ENCODE measurements at places on chromosomes 11 and 22.

- no peak for DNase-seq
Measured at GRCh38 chr22:43152357-43153071, 1.2 kb downstream of the TSPO start.

DNA sequence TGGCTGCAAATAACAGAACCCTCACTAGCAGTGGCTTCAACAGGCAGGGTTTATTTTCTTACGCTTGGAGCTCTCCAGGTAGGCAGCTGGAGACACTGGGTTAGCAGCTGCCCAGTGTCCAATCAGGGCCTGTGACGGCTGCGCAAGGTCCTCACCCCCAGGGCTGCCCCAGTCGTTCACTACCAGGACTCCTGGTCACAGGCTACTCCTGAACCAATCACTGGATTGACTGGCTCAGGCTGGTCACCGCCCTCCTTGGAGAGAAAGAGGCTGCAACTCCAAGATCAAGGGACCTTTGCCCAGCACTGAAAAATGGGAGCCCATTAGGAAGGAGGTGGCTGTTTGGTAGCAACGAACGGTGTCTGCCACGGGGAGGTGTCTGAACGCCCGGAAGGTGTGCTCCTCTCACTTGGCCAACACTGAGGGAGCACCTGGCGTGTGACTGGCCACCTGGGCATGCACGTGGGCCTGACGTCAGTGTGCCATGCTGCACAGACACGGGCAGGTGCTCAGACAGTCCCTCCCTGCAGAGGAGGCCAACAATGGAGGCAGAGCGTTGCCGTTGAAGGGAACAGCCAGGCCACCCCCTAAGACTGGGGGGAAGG lies 5.1 kb downstream of the ARSA start:
- no peak for DNase-seq

DNA sequence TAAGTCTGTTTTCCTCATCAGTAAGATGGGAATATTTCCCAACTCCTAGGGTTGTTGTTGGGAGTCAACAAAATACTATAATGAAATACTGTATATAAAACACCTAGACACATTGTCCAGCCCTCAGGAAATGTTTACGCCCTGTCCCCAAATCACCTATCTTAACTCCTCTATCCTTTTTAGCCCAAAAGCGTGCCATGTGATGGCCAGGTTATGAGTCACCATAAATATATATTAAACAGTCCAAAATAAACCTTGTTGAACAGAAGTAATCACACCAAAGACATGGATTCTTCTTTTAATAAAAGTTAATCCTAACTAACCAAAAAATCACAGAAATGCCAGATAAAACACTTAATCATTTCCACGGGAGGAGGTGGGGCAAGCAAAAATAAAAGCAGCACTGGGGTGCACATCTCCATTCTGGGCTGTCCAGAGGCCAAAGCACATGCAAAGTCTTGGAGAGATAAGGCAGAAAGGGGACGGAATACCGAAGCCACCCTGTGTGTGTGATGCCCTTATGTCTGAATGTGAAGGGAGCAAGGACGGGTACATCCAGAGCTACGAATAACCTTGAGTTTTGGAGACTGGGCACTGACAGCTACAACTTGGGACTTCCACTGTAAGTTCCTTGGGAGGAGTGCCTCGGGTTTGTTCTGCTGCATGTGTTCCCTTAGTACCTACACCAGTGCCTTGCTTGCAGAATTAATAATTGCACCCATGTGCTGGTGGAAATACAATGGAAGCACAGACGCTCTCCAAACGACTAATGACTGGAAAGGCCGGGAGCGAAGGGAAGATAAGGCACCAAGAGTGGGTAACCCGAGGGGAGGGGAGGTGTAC lies 1.1 kb downstream of the OSBP start:
- DNase-seq = peak; percentile 13

DNA sequence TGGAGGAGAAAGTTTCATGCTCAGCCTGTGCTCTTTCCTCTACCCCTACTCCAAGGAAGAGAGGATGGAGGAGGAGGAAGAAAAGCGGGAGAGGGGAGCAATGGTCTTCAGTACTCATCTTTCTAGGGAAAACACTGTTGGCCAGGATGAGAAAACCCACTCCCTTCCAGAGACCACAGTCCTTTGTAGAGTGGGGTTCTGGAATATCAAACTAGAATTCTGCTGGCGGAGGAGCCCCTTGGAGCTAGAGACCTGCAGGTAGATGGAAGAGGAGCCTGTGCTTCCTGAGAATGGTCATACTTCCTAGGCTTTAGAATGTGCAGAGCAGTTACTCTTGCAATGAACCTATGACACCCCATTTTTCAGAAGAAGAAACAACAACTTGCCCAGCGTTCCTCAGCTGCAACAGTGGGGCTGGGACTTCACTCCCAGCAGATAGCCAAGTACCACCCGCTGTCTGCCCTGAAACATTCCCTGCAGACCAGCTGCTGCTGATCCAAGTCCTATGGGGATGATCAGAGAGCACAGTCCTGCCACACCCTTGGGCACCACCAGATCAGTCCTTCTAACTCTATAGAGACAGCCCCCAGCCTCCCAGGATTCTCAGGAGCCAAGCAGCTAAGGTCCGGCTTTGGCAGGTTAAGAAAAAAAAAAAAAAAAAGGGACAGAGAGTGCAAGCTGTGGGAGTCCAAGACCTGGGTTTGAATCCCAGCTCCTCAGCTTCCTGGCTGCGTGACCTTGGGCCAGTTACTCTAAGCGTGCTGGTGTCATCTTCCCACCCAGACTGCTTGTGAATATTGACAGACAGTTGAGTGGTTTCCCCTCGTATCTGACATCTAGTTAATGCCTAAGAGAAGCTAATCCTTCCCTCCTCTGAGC lies 664 bp downstream of the PTGDR2 start:
- no peak for DNase-seq

GRCh38 chr11:110187731-110188130 lies 94.5 kb downstream of the ZC3H12C start:
- no peak for DNase-seq

DNA sequence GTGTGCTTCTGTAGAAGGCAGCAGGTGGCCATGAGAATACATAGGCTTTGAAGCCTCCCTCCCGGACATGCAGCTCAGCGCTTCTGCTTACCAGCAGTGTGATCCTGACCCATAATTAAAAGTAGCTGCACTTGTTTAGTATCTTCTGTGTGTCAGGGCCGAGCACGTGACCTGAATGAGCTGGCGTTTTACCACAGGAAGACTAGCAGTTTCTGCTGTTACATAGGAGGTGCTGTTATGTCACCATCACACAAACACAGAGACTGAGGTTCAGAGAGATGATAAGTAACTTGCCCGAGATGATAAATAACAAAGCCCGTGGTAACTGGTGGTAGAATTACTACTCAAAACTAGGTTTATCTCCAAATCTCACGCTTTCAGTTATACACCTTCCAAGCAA lies 329.5 kb downstream of the OPCML start:
- DNase-seq = no peak

GRCh38 chr11:44625759-44626523 lies 60.5 kb downstream of the CD82 start:
- DNase-seq = no peak

GRCh38 chr11:35180317-35181233 lies 41.6 kb downstream of the CD44 start:
- no peak for DNase-seq

DNA sequence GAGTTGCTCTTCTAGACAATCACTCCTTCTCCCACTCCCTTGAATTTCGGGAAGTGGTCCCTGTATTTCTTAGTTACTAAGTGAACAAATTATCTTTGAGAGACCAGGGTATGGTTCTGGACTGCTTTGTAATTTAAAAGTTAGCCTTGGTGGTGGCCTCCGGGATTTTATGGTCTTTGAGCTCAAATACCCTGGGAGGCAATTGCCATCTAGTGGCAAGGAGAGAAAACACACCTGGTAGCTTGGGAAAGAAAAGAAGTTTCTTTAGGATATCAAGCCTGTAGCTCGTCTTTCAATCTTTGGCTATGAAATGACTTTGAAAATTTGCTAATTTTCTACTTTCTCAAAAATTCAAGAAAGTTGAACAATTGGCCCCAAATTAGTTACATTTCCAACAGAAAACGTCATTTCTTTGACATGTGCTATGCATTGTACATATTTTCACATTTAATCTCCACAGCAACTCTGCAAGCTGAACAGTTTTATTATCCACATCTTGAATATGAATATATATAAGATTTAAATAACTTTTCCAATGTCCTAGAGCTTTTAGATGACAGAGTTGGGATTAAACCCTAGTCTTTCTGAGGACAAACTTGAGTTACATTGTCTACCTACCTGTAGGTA lies 39.1 kb downstream of the MMP27 start:
- peak; percentile 29 for DNase-seq

DNA sequence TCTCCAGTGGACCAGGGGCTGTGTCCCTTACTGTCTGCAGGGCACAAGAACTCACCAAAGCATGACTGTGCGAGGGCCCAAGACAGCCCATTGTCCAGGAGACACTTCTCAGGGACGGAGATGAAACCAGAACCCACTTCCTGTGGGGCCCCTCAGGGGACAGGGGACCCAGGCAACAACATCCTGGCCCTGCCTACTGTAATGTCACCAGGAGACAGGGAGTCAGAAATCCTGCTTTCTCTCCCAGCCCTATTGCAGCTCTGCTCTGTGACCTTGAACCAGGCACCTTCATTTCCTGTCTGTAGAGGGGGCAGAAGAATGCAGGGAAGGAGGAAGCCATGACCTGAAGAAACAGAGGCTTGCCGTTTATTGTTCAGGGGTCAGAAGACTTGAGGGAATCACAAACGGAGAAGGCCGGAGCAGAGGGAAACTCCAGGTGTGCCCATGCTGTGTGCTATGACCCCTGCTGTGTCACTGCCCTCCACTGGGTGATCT lies 98.0 kb downstream of the NAT10 start:
- DNase-seq = no peak

DNA sequence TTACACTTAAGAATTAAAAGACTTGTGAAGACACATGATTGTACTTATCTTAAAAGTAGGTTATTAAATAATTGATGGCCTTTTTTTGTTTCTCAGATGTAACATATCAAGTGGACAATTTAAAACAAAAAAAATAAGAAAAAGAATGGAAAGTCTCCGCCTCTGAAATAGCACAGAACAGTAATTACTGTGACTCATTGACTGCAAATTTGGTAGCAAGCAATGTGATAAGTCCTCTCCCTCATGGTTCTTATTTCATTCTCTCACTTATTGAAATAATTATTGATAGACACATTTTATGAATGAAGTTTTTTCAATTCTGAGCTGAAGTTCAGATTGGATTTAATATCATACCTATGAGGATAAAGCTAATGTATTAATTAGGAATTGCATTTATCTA lies 717.9 kb upstream of the LUZP2 start:
- DNase-seq = no peak

GRCh38 chr11:72326151-72326848 lies 82.3 kb upstream of the PHOX2A start:
- no peak for DNase-seq

- DNase-seq = no peak
Measured at GRCh38 chr11:126608658-126609057, 253.2 kb downstream of the ST3GAL4 start.

DNA sequence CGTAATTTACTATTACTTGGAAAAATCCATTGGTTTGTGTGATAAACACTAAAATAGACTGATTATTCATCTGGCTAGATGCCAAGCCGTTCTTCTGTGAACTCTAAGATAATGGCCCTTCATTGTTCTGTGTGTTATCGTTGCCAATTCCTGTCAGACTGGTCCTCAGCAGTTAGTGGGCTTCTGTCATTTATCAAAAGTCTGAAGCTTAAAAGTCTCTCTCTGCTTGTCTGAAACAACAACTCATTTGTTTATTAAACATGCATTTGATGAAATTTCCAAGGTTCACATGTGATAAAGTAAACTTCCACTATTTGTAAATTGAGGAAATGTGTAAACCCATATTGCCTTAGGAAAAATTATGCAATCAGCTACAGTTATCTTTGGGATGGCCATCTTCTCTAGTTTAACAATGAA lies 21.1 kb upstream of the RDX start:
- DNase-seq = peak; percentile 86

GRCh38 chr22:44775862-44776261 lies 23.5 kb downstream of the ARHGAP8 start:
- no peak for DNase-seq

- peak; percentile 71 for DNase-seq
Measured at GRCh38 chr11:104618954-104619353, 279.3 kb downstream of the CASP12 start.

- DNase-seq = no peak
Measured at GRCh38 chr11:87110443-87111131, 72.9 kb downstream of the TMEM135 start.

DNA sequence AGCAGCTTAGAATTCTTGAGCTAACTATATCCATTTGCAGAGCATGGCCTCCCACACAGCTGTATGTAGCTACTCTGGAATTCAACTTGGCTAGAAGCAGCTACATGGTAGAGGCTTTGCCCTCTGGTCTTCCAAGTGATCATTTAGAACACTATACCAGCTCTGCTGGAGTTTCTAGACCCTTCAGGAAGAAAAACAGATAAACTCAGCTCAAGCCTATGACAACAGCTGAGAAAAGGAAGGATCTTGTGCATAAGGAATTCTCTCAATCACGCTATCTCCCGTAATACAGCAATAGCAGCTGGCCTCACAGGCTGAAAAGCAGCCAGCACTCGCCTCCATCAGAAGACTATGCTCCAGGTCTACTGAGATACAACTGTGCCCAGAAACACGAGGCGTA lies 50.6 kb upstream of the APOA1 start:
- DNase-seq = no peak

- DNase-seq = no peak
Measured at GRCh38 chr11:95308512-95309035, 77.6 kb upstream of the SESN3 start.

DNA sequence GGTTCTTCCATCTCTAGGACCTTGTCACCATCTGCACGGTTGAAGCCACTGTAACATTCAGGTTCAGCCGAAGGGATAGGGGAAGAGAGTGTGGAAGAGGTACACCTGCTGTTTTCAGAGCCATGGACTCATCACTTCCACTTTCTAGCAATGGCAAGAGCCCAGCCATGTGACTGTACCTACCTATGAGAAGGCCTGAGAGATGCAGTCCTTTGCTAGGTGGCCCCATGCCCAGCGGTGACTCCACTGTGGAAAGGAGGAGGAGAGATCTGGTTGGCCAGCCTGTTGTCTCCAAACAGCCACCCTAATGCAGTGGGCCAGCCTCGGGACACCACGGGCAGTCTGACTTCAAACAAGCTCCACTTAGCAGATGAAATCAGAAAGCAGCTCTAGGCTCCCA lies 16.0 kb downstream of the RASD2 start:
- no peak for DNase-seq

- DNase-seq = no peak
Measured at GRCh38 chr11:63911440-63911839, 5.5 kb downstream of the RCOR2 start.

GRCh38 chr11:8127447-8127846 lies 41.4 kb downstream of the RIC3 start:
- no peak for DNase-seq

- no peak for DNase-seq
Measured at GRCh38 chr22:35739931-35740380, 22.3 kb downstream of the APOL5 start.

- no peak for DNase-seq
Measured at GRCh38 chr11:11583801-11584529, 37.8 kb downstream of the GALNT18 start.

- DNase-seq = no peak
Measured at GRCh38 chr11:108609682-108610081, 16.1 kb upstream of the EXPH5 start.

GRCh38 chr11:128305588-128305987 lies 281.8 kb downstream of the ETS1 start:
- DNase-seq = no peak

GRCh38 chr11:11344045-11344444 lies 9.0 kb downstream of the CSNK2A3 start:
- no peak for DNase-seq

GRCh38 chr11:123152951-123153350 lies 42.1 kb downstream of the CLMP start:
- DNase-seq = no peak

GRCh38 chr11:89235083-89235482 lies 57.4 kb downstream of the TYR start:
- no peak for DNase-seq

All from putamen (tissue), 1 donor.